Activated effector memory CD4-positive, alpha-beta T cell treated with Interleukin-2 at 50 U/mL for 16 hours (primary cell): ENCODE measurements at places on chromosomes 16 and 17.

DNA sequence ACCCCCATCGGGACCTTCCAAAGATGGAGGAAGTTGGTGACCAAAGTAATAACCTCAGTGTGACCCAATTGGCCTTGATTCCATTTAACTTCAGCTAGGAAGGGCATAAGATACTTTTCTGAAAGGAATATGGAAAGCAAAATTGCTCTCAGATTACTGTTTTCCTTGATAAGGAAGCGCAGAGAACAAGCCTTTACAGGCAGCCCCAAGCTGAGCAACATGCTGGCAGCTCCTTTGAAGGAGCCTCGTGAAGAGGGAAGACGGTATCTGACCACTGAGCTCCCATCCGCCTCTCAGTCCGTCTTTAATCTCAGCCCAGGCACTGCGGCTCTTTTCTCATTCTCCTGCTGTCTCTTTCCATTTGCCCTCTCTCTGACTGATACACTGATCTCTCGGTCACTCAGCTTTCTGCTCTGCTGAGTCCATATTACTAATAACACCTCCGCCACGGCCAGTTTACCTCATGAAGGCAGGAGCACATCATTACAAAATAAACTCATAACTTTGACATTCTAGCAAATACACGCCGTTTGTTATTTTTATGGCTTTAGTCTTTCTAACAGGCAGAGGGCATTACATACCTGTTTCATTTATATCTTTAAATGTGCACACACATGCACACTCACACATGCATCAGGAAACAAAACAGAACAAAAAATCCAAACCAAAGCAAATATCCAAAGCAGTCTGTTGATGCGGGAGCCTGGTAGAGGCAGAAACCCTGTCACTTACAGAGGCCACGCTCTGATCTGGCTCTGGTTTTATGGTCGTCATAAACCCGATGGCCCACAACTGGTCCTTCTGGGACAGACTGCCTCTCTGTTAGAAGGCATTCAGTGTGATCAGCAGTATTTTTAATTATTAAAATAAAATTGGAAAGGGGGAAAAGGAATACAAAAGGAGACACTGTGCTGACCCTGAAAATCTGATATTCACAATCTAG lies 183.2 kb downstream of the AATF start:
- DNase-seq, result no peak

- DNase-seq, result no peak
Observed at GRCh38 chr17:43905985-43906852, 1.1 kb downstream of the MPP2 start.

- DNase-seq, result no peak
Observed at GRCh38 chr17:14712611-14713021, 411.7 kb downstream of the HS3ST3B1 start.

DNA sequence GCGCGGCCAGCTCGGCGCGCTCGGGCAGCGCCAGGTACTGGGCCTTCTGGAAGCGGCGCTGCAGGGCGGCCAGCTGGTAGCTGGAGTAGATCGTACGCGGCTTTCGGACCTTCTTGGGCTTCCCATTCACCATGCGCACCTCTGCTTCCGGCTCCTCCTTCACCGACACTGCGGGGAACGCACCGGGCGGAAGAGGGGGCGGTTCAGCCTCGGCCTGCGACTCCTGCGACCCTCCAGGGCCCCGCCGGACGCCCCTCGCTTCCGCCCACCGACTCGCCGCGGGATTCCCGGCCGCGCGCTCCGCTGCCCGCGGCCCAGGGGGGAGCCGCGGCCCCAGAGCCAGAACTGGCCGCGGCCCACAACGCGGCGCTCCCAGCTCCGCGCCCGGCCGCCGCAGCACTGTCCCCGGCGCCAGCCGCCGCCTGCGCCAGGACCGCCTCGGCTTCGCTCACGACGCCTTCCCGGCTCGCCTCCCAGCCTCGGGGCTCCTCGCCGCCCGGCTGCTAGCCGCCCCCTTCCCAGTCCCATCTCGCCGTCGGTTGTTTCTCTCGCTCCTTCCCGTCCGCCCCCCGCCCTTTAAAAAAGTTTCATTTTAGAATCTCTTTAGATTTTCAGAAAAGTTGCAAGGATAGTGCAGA lies 1.5 kb downstream of the DLX3 start:
- DNase-seq, result no peak

DNA sequence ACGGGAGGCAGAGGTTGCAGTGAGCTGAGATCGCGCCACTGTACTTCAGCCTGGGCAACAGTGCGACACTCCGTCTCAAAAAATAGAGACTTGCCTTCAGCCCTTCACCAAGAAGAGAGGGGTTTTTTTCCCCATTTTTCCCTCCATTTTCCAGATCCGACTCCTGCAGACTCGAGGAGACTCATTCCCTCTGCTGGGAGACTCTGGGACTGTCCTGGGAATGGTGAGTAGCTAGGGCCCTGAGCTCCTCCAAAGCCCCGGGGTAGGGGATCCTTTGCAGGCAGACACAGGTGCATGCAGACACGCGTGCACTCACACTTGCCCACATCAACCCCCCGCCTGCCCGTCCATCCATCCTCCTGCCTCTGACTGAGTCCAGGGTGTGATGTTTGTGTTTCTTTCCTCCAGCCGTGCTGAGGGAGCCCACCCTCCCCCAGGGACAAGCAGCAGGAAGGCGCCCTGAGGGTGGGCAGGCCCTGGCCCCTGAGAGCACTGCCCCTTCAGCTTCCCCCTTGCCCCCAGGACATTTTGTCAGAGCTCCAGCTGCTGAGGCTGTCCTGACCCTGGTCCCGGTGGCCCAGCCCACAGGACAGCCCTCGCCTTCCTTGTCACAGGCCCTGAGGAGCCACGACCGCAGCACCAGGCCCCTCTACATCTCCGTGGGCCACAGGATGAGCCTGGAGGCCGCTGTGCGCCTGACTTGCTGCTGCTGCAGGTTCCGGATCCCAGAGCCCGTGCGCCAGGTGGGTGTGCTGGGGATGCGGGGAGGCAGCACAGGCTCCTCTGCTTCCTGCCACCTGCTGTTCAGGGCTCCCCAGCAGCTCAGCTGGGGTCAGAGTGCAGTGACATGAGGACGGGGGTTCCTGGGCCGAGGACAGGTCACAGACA lies 10.2 kb downstream of the ENDOV start:
- no peak for DNase-seq

GRCh38 chr17:79154951-79155585 lies 80.4 kb downstream of the ENGASE start:
- DNase-seq, result no peak
